ENCODE measurements at places on chromosomes 11 and 22.

GRCh38 chr11:126790550-126791081, 210.0 kb downstream of the KIRREL3 start:
- DNase-seq: no peak

DNA sequence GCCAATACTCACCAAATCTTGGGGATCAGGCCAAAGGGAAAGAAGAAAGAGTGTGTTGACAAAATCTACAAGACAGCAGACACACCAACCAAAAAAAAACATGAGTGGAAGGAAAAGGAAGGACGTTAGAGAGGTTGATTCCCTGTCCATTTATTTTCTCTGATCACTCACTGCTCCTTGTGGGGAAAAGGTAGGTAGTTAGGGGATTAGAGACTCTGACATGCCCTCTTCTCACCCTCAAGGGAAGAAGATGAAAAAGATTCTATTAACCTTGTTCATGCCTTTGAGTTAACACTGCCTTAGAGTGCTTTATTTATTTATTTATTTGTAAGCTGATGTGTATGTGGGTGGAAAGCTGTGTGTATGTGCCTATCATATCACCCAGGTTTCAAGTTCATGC, at the start of gene OR52H1:
OR52H1 (minus strand) TSS at position 101 of the 400 bp plus-strand sequence. CDS start 3,035 bp downstream, outside the sequence.
- no peak for DNase-seq

GRCh38 chr11:104127828-104128227, 36.1 kb downstream of the PDGFD start:
- DNase-seq: no peak

GRCh38 chr22:45246060-45246985, 5.6 kb upstream of the KIAA0930 start:
- no peak for DNase-seq

- DNase-seq: no peak
These were observed 218.7 kb upstream of the MTNR1B start for GRCh38 chr11:92750794-92751193.

DNA sequence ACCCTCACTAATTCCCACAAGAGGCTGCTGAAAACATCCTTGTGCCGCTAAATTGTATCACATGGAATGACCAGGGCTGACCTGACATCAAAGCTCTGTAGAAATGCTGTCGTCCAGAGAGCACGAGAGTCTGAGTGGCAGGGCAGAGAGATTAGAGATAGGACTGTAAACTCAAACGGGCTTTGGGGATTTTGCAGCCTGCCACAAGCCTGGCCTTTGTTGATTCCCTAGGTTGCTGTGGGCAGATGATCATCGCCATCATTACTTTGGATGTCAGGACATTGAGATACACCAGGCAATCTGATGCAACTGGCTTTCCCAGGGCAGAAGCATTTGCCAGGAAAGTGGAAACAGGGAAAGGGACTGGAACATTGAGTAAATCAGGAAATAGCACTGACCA, 131.6 kb downstream of the ETS1 start:
- no peak for DNase-seq

DNA sequence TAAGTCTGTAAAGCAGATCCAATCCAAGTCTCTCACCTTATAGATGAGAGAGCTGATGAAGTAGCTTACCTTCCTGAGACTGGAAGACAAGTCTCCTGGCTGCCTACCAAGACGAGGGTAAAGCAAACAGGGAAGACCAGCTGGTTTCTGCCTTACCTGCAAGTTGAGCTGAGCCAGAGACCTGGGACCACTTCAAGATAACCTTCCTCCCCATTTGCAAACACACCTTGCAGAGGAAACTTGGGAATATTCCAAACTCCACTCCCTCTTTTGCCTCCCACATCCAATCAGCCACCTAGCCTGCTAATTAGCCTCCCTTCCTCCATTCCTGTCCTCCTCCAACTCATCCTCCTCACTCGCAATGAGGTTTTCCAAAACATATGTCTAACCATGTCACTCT, 23.4 kb upstream of the ROBO3 start:
- DNase-seq: no peak

- no peak for DNase-seq
These were observed 54.1 kb upstream of the ZBED5 start for GRCh38 chr11:10911907-10912306.

DNA sequence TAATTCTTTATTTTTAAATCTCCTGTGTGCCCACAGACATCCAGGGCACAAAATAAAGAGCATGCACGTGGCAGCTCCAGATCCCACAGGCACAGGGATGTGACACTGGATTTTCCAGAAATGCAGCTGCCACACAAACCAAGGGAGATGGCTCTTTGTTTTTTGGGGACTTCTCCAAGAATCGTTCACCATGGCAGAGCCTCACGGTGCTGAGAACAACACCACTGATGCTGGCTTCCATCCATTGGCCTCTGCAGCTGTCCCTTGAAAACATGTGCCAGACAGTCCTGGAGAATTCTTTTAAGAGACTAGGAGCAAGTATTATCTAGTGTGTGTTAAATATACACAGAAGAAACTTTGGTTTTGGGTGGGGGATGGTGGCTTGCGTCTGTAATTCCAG, 108.4 kb upstream of the SLC22A12 start:
- no peak for DNase-seq
